ENCODE measurements at places on chromosomes 2 and 18. TPM values are rescaled to one million over a fixed set of nuclear protein-coding genes. Genes with fewer than 3 reads are reported as not detected.

The HOXD8 gene
- total RNA-seq: 0.53 TPM

The STK11IP gene
- 13.9 TPM for total RNA-seq

The AKAIN1 gene
- not detected for total RNA-seq

The SLC1A4 gene
- 10.8 TPM for total RNA-seq

The HTR2B gene
- 0.77 TPM for total RNA-seq

The SLC14A1 gene
- total RNA-seq: 12.5 TPM

The MATN3 gene
- not detected for total RNA-seq
